ENCODE measurements at places on chromosomes 6 and 20. TPM values are rescaled to one million over a fixed set of nuclear protein-coding genes. Genes with fewer than 3 reads are reported as not detected.

The THEMIS gene
- total RNA-seq = 0.82 TPM

- DNase-seq = no peak
Observed at GRCh38 chr6:31622684-31623091, 2.2 kb downstream of the PRRC2A start.

- DNase-seq = no peak
Observed at GRCh38 chr20:6993511-6993910, 226.0 kb downstream of the BMP2 start.

GRCh38 chr20:50501972-50502745, 8.0 kb upstream of the PTPN1 start:
- DNase-seq = no peak

- DNase-seq = peak; percentile 19
Observed at GRCh38 chr6:122530440-122531046, 58.9 kb upstream of the SERINC1 start.

DNA sequence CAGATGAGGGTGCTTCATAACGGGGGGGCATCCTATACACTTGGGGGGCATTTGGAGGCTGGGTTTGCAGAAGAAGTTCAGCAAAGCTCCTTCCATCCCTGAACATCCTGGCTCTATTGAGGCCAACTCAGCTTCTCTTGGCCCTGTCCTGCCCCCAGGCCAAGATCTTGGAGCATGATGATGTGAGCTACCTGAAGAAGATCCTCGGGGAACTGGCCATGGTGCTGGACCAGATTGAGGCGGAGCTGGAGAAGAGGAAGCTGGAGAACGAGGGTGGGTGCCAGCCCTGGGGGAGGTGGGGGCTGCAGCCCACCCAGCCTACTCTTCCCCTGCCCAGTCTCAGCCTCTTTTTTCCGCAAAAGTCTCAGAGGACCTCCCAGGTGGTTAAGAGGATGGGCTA, 17.2 kb downstream of the GDAP1L1 start:
- DNase-seq = no peak

DNA sequence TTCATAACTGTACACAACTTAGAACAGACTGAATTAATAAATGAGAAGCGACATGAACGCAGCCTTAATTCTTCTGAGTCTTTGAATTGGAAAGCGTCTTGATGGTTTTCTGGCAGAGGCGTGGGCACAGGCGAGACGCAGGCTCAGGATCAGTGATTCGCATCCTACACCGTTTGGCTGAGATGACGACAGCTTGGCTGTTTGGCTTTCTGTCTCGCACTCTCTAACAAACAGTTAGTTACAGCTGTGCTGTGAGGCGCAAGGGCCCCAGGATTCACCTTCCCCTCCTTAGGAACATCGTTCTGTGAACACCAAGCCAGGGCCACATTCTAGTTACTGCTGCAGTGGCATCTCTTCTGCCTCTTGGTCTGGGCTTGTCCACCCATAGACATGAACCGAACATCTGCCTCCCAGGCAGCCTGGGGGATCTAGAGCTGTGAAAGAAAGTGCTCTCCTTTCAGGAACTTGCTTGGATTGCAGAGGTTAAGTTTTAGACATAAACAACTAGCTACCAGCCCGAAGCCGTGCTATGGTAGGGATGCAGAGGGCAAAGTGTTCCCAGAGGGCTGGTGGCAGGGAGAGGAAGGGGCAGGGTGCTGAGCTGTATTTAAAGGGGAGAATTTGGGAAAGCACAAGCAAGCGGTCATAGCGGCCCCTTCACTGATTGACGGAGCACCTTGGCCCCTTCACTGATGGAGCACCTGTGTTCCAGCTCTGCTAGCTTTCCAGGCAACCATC, 49.6 kb downstream of the TCP11 start:
- no peak for DNase-seq

The GRM4 gene
- not detected for total RNA-seq

The CTAGE9 gene
- 0.21 TPM for total RNA-seq

All from natural killer cell (primary cell).